Fibroblast of skin of left quadriceps (primary cell): ENCODE measurements at places on chromosomes 3 and 15.

DNA sequence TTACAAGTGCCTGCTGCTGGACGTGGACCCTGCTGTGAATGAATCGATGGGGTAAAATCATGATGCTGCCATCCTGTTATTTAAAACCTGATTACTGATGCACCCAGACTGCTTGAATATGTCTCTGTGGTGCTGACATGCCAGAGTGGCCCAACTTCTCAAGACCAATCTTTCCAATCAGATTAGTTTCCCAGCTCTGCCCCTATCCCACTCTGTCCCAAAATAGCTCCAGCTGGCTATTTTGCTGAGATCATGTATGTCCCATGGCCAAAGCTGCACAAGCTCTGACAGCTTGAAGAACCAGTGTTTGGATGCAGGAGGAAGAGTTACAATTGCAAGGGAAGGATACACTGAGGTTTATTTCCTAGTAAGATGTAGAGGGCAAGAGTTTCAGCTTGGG lies 153.6 kb downstream of the TMEM108 start:
- DNase-seq = no peak

- peak; percentile 2 for DNase-seq
Measured at GRCh38 chr3:42351207-42351606, 59.2 kb downstream of the LYZL4 start.

DNA sequence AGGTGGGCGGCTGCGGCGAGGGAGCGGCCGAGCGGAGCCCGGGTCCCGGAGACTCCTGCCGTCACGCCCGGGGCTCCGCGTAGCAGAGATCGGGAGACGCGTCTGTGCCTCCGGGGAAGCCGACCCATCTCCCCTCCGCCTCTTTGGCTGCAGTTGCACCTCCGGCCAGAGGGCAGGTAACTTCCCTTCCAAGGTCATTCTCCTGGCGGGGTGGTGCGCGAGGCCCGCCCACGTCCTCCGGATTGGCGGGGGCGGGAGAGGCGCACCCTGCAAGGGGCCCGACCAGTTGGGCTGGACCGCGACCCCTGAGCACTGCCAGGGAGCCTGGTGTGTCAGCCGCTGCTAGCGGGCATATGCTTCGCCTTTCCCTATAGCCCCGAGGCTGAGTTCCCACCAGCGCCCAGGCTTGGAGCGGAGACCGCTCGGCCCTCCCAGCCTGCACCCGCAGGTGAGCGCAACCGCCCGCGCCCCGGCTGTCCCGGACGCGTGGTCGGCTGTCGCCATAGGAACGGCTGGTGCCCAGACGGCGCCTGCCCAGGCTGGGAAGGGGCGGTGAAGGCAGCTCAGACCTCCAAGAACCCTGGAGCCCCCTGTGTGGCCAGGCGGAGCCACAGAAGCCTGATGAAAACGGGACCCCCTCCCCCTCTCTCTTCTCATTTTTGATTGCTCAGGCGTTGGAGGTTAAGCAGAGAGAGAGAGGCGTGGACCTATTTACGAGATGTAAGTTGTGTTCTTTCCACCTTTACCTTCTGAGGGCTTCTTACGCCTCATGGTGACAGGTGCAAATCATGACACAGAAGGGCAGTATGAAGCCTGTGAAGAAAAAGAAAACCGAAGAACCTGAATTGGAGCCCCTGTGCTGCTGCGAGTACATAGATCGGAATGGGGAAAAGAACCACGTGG lies 453 bp downstream of the ZDHHC23 start:
- DNase-seq = no peak

DNA sequence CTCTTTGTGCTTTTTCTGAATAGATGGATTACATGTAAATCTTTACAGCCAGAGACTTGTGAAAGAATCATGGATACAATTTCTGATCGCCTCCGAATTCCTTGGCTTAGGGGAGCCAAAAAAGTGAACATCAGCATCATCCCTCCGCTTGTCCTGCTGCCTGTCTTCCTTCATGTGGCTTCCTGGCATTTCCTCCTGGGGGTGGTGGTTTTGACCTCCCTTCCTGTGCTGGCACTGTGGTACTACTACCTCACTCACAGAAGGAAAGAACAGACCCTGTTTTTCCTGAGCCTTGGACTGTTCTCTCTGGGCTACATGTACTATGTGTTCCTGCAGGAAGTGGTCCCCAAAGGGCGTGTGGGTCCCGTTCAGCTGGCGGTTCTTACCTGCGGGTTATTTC lies 5.9 kb downstream of the ZDHHC23 start:
- no peak for DNase-seq

DNA sequence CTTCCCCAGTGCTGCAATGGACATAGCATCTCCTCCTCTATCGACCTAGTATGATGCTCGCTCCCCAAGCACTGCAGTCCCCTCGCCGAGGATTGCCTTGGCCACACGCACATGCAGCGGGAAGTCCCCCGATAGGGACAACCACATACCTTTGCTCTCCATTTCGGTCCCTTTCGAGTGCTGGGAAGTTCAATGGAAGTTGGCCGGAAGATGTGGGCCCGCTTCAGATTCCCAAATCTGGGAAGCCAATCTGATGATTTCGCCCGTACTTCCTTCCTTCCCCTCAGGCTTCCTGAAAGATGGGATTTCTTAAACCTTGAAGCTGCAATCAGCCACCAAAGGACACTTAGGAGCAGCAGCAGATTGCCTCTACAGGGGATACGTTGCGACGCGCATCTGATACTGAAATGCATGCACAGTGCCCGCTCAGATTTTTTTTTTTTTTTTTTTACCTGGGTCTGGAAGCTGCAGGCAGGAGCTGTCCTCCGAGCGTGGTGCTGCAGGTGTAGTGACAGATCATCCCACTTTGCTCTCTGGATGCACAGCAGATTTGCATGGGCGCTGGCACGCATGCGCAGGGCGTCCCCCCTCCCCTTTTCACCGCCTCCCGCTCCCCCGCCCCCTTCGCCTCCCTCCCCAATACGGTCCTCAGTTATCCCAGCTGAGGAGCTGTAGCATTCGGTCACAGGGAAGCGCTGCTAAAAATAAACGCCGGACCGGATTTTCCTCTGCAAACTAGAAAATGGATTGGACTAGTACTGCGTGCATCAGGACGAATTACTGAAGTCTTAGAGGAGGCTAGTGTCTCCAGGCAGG lies at the start of gene FGF12:
Gene FGF12, minus strand, starts transcription at position 510 of the 816 bp plus-strand sequence.
- DNase-seq = peak; percentile 8

- no peak for DNase-seq
Measured at GRCh38 chr3:57963811-57964346, 44.3 kb upstream of the FLNB start.

GRCh38 chr3:52109611-52110301 lies 44.5 kb downstream of the POC1A start:
- DNase-seq = no peak

DNA sequence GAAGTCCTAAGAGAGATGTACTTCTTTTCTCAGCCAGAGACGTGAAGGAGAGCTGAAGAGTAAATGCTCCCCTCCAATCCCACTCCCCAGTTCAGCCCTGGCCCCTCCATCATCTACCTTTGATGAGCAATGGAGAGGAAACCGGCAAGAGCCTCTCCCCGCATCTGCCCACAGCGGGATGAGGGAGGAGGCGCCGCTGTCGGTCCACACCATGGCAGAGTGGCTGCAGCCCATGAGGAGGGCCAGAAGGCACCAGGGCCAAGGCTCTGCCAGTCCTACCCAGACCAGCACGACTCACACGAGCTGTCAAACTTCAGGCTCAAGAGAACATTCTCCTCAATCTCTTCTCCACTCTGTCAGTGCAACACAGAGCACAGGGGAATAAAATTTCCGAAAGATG lies 129.8 kb downstream of the OSBPL10 start:
- DNase-seq = no peak

DNA sequence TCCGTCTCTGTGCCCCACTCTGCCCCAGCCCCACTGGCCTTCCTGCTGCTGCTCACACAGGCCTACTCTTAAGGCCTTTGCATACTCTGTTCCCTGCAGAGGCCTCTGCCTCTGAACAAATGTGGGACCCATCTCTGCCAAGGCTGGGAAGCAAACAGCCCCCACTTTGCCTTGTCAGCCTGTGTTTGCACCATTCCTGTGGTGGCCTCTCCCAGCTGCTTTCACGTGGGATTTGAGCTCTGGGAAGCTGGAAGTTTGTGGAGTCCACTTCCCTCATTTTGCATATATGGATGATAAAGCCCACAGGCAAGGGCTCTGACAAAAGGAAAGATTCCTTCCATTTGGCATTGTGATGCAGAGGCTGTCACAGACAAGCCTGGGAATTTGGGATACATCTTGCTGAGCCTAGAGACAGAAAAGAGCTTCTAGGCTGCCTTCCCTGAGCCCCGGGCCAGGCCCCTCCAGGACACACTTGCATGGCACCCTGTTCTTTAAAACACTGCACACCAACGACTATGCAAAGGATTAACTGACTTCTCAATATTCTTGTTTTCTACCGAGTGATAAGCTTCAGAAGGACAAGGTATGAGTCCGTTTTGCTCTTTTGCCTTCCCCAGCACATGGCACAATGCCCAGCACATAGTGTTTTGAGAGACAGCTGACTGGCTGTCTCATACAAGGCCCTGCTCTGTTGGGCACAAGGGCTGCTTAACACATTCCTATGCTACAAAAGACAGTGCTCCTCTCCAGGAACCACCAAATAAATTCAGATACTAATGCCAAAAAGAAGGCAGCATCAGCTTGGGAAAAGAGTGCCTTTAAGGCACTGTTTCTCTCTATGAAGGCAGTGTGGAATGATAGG lies 120.7 kb upstream of the TOPAZ1 start:
- no peak for DNase-seq

DNA sequence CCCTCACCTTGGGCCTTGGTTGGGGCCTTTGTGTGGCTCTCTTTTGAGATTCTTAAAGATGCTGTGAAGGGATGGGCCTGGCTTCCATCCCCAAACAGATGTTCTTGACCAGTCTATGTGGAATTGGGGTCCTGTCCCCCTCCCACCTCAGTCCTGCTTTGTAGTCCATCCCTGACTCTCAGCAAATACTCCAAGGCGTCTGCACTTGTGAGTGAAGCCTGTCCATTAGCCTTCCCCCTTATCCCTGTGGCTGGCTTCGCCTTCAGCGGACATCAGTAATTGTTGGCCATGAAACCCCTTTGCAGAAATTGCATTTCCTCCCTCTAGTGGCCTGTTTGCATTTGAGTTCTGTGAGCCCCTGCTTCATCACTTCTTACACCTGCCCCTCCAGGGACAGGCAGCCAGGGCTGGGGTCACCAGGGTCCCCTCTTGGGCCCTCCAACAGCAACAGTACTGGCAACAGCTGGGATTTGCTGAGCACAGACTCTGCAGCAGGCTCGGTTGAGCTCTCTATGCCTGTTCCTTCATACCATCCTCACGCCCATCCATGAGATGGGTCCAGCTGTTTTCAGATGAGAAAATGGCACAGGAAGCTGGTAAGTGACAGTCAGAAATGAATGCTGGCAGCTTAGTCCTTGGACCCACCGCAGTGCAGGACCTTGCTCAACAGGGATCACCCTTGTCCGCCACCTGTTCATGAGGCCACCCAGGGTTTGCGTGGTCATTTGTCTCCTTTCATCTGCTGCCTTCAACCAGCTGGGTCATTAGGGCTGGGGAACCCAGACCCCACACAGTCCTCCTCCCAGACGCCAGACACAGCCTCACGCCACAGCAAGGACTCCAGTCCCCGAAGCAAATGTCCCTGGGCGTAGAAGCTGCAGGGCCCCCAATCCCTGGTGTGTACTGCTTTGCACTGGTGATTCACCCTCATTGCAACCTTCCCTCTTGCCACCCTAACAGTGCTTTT lies 8.9 kb upstream of the LRRK1 start:
- DNase-seq = no peak

DNA sequence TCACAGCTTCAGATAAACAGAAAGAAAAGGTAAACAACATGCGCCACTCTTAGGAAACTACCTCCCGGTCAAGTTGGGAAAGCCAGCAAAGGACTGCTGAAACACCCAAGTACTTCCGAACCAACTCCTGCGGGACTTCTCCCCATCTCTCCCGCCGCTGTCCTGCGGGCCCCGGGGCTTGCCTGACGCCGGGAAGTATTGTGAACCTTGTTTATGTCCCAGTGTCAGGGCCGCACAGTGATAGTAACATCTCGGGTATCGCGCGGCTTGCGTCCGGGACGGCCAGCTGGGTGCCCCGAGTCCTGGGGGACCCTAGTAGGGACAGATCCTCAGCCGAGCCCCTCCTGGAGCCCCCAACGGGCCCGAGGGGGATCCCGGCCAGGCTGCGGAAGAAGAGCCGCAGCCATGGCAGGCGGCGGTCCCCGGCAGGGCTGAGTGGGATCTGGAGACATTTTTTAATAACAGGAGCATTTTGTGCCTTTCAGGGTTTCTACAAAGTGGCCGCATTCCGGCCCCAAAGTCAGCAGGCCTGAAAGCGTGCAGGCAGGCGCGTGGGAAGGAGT lies 756 bp downstream of the CLPX start:
- no peak for DNase-seq

DNA sequence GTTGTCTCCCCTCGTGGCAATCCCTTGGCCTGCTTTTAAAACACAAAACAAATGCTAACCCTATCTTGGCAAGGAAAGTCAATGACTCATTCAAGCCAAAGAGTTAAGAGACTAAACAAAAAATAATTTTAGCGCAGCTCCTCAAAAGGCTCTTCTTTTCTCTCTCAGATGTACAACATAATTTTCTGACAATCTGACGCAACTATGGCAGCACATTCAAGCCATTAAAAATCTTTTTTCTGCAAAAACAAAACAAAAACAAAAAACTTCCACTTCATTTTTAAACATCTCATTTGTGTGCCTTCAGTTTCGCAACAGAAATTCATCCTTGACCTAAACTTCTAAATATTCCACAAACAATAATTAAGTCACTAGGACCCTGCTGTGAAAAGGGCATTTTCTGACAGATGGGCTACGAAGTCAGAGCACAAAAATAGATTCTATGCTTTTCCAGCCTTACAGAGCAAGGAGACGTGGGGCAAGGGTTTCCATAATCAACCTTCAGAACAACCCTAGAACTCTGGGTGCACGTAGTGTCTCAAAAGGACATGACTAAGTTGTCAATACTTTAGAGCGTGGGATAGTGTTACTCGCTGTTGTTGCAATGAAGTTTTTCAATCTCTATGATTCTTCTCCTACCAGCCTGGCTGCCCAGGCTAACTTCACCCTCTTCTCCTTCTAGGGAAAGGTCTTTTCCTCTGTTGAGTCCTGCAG lies 84.3 kb downstream of the MB21D2 start:
- DNase-seq = peak; percentile 72

DNA sequence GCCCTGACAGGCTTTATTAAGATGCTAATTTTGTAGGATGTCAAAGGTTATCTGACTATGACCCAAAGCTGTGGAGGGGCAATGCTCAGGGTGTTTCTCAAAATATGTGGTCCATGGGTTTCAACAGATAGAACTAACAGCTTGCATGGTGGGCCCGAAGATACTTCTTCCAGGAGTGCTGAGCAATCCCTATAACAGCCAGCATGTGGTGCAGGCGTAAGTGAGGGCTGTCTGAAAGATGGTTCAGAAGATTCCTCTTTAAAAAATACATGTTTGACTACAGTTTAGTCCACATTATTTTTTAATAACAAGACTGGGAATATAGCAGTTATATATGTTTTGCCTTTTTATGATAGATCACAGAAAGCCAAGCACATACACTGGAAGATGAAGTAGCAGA lies 7.6 kb downstream of the SCG3 start:
- no peak for DNase-seq
